ENCODE measurements at places on chromosomes 4 and X. TPM values are rescaled to one million over a fixed set of nuclear protein-coding genes. Genes with fewer than 3 reads are reported as not detected.

DNA sequence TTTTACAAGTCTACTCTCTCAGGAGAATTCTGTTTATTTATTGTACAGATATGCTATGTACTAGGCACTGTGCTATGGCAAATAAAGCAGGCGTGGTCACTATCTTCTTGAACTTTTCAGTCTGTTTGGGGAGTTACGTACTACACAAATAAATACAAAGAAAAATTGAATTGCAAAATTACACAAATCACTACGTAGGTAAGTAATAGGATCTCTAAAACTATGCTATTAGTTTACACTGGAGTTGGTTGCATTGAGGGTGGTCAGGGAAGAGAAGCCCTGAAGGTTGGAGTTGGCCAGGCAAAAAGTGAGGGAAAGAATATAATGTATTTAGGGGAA, 75.7 kb downstream of the GAB1 start:
- DNase-seq = no peak

- no peak for DNase-seq
Observed at GRCh38 chr4:182776376-182777105, 140.6 kb downstream of the DCTD start.

- DNase-seq = no peak
Observed at GRCh38 chr4:185566972-185567371, 31.7 kb upstream of the PDLIM3 start.

Gene SRPX
- under 0.01 TPM for total RNA-seq

Measured in hematopoietic multipotent progenitor cell (in vitro differentiated cells).